ENCODE measurements at places on chromosomes 7 and 10.

DNA sequence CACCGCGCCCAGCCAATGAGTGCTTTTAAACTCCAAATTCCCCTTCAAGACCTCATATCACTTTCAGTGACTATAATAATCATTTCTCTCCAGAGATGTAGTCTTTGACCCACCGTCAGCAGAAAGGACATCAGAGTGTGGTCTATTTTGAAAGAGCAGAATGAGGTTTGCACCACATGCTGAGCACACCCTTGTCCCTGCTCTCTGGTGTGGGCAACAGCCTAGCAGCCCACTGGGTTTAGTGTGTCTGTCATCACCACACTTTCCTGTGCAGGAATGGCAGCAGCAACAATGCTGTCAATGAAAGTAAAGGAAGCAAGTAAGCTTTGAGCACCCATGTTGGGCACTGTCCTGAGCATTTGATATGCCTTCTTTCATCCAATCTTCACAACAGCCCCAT, 122.4 kb downstream of the PLXNA4 start:
- DNase-seq = no peak

DNA sequence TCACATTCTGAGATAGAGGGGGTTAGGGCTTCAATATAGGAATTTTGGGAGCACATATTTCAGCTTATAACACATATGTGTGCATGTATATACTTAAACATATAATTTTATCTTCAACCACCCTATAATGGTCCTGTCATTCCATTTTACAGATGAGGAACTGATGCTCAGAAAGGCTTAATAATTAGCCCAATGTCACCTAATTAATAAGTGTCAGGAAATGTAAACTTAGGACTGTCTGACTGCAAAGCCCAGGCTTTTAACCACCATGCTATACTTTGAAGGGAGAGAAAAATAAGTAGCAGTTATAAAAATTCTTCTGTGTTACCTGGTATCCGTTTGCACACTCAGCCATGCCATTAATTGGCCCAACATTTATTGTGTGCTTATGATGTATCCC, 172.6 kb downstream of the SKIDA1 start:
- no peak for DNase-seq

- no peak for DNase-seq
Measured at GRCh38 chr7:158705234-158705850, 738 bp upstream of the NCAPG2 start.

GRCh38 chr10:53536322-53536721, 763.7 kb upstream of the MBL2 start:
- DNase-seq = no peak

GRCh38 chr7:157691586-157692459, 355.0 kb downstream of the DNAJB6 start:
- DNase-seq = no peak

DNA sequence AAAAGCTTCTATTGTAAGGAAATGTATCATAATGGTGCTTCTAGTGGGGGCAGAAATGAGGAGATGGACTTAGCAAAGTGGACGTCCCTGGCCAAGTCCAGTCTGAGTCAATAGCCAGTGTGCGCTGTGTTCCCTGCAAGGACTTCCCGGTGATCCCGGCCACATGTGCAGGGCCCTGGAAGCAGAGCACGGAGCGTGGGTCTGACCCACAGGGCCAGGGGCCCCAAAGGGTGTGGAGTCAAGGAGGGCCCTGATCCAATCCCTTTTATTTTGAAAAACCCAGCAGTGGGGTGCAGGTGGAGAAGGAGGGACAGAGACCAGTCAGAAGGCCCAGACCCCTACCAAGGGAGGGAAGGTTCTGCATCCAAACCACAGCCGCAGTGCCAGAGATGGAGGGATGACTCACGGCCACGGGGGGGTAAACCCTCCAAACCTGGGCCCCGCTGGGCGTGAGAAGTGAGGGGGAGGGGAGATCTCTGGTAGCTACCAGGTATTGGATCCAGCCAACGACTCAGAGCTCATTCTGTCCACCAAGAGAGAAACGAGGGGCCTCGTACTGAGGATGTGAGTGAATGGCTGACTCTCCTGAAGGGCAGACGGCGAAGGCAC, 57.2 kb upstream of the VIPR2 start:
- DNase-seq = no peak

DNA sequence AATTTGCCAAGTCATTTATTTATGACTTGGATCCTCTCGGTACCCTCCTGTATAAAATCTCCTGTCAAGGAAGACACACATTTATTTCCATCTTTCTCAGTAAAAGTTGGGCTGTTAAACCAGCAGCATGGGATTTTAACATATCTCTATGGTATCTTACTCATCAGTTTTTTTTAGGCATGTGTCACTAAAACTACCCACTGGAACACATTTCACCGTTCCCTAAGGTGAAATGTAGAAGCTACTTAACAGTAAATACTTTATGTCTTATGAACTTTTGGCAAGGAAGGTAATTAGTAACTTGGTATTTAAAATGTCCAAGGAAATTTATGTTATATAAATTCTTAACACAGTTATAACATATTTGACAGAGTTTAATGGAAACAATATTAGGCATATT, 152.5 kb upstream of the HDAC9 start:
- no peak for DNase-seq

- DNase-seq = no peak
Measured at GRCh38 chr7:47266799-47267198, 315.1 kb downstream of the TNS3 start.

DNA sequence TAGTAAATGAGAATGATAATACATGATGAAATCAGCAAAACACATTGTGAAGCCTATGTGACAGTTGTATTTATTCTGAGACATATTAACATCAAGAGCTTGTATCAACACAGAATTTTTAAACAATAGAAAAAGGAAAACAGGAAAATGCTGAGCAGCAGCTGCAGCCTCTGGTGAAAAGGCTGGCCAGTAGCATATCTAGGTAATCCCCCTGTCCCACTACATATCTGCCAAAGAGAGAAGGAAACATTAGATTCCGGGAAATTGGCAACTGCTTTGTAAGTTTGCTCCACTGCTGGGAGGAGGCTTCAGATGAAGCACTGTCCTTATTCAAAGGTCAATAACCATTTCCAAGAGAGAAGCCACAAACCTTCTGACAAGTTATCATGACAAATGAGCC, 89.4 kb downstream of the RALA start:
- no peak for DNase-seq

- DNase-seq = no peak
Measured at GRCh38 chr10:114308531-114309363, 69.7 kb downstream of the VWA2 start.
